ENCODE measurements at places on chromosomes 2 and 18.

DNA sequence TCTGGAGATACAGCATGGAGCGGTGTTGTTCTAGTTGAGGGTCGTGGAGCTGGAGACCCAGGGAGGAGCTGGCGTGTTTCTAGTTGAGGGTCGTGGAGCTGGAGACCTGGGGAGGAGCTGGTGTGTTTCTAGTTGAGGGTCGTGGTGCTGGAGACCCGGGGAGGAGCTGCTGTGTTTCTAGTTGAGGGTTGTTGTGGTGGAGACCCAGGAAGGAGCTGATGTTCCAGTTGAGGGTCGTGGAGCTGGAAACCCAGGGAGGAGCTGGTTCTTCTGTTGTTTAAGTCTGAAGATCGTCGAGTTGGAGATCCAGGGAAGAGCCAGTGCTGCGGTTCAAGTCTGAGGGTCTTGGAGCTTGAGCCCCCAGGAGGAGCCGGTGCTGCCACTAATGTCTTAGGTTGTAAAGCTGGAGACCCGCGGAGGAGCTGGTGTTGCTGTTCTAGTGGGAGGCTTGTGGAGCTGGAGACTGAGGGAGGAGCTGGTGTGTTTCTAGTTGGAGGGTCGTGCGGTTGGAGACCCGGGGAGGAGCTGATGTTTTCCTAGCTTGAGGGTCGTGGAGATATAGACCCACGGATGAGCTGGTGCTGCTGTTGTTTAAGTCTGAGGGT lies 155.3 kb downstream of the RTP5 start:
- no peak for DNase-seq

GRCh38 chr2:171367692-171368091 lies 66.1 kb downstream of the METTL8 start:
- no peak for DNase-seq

DNA sequence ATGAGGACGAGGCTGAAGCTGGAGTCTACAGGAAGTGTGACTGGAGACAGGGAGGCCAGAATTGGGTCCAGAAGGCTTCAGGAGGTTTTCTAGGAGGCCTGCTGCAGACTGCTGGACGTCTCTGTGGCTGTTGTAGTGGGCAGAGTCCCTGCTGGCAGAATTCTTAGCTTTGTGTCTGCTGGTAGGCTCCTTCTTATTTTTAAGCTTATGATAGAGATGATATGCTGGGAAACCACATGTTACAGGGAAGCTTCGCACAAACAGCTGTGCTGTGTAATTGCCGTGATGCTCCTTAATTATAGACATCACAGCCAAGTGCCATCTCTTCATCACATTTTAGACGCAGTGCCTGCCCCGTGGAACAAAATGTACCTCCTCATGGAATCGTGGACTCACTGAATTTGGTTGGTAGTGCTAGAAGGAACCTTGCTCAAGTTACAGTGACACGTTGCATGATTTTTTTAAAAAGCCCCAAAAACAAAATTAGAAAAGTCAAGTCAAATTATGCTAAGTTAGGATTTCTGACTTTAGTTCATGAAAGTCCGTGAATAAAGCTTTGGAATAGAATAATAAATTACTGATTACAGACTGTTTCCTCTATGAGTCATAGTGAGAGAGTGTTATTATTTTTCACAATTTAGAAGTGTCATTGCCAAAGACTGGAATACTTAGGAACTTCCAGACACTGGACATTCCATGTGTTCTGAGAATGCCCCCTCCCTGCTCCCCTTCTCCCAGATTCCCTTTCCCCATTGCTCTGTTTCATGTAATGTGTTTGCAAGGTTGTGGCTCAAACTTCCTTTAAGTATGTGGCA lies 144.1 kb downstream of the FHOD3 start:
- DNase-seq: no peak

DNA sequence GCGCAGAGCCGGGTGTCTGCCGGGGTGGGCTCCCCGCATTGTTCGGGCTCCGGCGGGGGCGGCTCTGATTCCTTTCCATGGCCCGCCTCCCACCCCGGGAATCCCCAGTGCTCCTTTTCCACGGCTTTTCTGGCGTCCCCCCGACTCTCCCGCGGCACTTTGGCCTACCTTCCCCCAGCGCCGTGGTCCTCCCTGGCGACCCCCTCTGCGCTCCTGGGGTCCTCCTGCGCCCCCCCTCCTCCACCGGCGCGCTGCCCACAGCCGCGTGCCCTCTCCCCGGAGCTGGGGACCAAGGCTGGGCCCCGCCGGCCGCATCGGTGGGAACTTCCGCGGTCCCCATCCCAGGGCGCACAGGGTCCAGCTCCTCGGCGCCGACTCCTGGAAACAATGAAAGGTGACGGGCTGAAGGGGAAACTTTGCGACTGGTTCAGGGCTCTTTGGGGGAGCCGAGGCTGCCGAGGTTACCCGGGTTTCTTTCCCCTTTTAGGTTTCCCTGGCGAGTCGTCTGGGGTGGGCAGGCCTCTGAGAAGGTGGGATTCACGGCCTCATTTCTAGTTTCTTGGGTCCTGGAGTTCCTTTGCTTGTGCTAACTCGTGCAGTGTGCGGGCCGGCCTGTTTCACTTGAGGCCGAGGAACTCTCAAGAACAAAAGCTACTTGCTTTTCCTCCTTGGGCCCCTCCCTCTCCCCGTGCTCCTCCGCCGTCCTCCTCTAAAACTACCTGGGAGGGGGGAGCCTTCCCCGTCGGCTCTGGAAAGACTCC lies 2.2 kb downstream of the TGIF1 start:
- peak; percentile 38 for DNase-seq

DNA sequence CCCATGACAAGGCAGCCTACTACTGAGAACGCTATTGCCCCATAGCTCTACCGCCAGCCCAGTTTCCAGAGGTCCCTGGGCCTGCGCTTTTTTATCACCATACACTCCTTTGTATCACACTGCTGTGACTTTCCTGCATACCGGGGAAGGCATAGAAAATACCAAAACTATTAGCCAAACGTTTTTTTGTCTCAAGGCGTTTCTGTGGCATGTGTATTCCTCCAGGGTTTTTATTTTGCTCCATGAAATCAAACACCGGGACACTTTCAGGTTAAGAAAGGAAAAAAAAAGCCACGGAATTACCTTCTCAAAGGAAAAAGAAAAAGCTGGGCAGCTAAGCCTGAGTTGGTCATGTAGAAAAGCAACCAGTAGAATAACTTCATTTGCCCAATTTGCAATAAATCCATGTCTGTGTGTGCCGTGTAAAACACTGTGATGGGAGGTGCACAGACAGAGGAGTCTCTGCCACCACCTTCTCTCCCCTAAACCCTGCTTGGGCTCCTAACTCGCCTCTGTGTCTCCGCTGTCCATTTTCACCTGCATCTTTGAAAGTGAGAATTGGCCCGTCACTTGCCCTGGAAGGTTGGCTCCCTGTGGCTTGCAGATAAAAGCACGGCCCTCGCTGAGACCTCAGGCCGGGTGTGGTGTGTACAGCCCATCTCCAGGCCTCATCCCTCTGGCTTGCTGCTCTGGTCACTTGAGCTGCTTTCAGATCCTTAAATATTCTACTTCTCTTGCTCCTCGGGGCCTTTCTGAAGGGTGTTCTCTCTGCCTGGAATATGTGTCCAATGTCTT lies 1.7 kb downstream of the AMER3 start:
- no peak for DNase-seq

DNA sequence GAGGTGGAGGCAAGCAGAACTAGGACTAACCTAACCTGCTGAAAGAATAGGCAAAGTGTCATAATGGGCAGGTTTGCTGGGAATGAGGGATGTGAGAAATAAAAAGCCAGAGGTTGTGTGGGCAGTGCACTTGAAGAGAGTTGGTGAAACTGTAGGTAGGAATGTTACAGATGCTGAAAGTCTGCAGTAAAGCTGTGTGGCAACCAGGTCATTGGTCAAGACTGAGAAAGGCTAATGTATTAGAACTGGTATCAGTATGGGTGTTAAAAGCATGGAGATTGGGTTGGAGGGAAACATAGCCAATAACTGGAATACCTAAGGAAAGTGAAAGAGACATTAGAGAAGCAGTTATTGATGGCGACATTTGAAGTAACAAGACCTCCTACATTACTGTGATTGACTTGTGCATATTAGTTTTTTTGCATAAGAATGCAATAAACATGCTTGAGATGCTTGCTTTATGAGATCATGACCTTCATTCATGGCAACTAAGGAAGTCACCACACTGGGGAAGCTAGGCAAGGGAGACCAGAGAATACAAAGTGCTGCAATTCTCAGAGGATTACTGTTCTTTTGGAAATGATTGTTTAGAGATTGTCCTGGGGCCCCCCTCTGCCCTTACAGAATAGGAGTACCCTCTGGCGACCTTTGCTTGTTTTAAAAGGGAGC lies 11.8 kb downstream of the GULP1 start:
- DNase-seq: no peak

GRCh38 chr2:233118648-233119000 lies 58.5 kb downstream of the INPP5D start:
- DNase-seq: no peak

DNA sequence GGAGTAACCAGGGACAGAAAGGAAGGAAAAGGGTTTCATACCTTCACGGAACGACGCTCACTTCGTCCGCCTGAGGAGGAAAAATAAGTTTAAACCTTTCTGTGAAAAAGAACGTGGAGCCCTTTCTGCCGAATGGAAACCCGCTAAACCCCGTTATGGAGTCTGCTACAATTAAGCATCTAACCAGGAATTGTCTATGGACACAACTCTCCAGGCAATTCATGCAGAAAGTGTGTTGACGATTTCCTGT lies 528 bp upstream of the PPP4R3B start:
- no peak for DNase-seq

Data from stimulated activated CD4-positive, alpha-beta T cell treated with anti-CD3 and anti-CD28 coated beads, Interleukin-4, amount 100 ng/mL, for 1 hour (primary cell).